Cardiac septum (tissue), 1 donor: ENCODE measurements at places on chromosomes 3 and 15. TPM values are rescaled to one million over a fixed set of nuclear protein-coding genes. Genes with fewer than 3 reads are reported as not detected.

The TTC23 gene
- total RNA-seq: 13.5 TPM

The PAK6 gene
- 2.6 TPM for total RNA-seq

The SCN5A gene
- 166 TPM for total RNA-seq

The GNAT1 gene
- total RNA-seq: not detected

The ABHD17C gene
- 8.5 TPM for total RNA-seq

The MAGEF1 gene
- total RNA-seq: 30.2 TPM

The ACAP2 gene
- 20.0 TPM for total RNA-seq
